ENCODE measurements at places on chromosomes 4 and X.

GRCh38 chr4:65046192-65047133, 623.8 kb downstream of the EPHA5 start:
- no peak for DNase-seq

DNA sequence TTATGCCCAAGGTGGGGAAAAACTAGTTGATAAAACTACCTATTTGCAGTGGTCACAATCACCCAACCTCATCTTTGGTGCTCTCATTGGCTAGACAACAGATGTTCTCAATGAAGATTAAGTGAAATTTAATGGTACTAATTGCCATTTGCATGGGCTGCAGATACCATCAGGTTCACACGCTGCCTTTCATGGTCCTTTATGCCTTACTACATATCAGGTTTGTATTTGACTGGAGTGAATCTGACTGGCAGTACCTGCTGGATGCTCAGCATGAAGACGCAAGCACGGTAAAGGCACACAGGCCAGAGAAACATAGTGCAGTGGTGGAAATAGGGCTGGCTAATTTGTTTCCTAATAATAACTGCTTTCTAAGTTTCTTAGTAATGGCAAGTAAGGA, 48.3 kb downstream of the DCX start:
- DNase-seq: no peak

GRCh38 chr4:51890760-51891159, 47.8 kb downstream of the DCUN1D4 start:
- no peak for DNase-seq

DNA sequence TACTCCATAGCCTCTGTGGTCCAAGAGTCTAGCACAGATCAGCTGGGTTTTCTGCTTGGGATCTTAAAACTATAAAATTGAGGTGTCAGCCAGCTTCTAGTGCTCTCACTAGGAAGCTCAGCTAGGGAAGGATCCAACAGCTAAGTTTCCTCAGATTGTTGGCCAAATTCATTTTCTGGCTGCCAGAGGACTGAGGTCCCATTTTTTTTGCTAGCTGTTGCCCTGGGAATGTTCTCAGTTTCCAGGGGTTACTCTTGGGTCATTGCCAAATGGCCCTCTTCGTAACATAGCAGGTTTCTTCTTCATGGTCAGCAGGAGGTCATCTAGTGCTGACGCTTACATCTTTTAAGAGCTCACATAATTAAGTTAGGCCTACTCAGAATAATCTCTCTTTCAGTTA, 2178.2 kb downstream of the ARAP2 start:
- no peak for DNase-seq

DNA sequence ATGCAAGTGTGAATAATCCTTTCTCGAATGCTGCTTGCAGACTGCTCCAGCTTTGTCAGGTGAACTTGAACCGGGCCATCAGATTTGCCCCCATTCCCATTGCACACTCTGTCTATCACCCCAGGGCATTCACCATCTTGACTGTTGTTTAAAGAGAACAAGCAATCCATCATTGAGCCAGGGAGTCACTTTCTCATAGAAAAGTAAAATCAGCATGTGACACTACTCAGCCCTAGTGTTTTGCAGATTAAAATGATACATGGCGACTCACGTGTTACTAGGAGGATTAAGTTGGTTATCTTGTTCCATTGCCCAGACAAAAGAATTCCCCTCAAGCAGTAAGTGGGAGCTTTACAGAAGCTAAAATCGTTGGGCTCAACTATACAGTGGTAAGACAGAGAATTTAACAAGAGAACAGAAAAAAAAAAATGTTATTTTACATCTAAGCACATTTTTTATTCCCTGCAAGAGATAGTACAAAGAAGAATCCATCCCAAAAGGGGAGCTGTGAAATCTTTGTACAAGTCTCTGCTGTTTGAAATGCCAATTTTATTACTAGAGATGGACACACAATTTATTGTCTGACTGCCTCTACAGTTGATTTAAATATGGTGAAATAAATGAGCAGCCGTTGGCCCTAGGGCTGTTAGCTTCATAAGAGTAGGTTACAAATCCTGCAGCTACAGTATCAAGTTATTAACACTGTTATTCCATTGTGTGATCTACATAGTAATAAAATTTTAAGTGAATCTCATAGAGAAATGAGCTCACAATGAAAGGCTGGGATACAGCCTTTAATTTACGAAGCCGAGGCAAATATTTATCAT, 67.5 kb downstream of the NEUROG2 start:
- DNase-seq: no peak

- DNase-seq: no peak
Measured at GRCh38 chrX:44400588-44400987, 57.1 kb upstream of the EFHC2 start.

DNA sequence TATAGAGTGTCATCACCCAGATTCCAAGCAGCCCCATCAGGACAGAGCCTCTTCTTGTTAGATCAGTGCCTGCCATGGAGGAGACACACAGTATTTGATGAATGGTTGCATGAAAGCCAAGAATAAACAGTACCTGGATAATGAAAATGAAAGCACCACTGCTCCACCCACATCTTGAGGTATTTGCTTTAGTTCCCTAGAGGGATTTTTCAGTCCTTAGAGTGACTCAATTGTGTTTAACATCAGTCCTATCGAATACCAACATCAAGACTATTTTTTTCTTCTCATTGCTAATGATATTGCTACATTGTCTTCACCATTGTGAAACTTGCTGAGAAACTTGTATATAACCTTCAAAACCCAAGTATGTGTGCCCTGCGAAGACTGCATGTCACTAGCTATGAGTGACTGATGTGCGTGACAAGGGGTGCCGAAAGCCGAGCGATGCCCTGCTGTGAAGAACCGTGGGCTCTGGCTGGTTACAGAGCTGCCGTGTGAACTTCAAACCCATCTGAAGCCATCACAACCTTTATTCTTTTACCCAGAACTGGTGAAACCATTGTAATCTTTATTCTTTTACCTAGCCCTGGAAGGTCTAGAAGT, 211.3 kb upstream of the FAT1 start:
- no peak for DNase-seq

DNA sequence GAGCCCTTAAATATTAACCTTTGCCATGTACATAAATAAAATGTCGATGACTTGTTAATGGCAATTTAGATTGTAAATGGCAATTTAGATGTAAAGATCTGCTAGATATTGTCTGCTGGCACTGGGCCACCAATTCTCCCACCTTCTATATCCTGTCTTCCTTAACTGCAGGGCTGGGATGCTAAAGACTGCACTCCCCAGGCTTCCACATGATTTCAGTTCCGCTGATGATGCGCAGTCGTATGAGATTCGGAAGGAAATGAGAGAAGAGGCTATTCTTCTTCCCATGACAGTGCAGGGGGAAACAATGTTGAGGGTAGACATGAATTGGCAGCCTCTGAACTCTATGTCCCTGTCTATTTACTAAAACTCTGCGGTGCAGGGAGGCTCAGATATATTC, 55.7 kb downstream of the PITX2 start:
- no peak for DNase-seq

DNA sequence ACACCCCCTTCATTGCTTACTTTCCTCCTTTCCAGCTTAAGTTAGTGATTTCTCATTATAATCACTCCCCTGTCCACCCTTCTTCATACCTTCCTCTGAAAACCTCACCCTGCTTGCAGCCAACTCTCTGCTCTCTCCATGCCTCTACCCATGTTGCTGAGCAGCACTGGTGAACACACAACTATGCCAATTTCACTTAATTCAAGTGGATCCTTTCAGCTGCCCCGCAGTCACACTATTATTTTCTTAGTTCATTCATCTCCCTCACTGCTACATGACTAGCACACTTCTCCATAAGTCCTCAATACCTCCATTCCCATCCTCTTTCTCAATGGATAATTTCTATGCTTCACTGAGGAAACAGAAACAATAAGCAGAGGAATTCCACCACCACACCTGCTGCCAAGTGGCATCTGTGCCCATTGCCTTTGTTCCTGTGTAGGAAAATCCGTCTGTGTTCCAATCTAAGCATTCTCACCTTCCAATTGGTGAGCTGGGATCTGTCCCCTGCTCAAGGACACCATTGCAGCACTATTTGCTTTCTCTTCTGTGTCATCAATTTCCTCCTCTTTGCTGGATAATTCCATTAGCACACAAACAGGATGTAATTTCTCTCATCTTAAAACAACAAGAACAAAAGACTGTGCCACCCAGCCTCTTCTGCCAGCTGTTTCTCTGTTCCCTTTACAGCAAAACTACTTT, 25.2 kb upstream of the PRSS48 start:
- DNase-seq: no peak

DNA sequence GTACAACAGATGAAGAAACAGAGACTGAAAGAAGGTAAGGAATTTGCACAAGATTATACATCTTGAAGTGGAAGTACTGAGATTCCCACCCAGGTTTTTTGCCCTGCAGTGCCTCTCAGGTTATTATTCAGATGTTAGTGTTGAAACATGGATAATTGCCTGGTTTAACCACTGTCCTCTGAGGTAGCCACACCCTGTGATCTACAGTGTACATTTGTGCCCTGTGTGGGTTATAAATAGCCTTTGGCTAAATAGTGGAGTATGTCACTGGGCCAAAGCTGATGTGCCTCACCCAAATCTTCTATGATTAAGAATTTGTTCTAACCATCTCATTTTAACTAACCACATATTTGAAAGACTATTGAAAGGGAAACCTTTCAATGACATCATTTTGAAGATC, 5.4 kb upstream of the ASB5 start:
- no peak for DNase-seq

GRCh38 chrX:109535578-109535977, 1.1 kb upstream of the NXT2 start:
- DNase-seq: no peak

- no peak for DNase-seq
Measured at GRCh38 chrX:48936429-48937053, 17.7 kb upstream of the PIM2 start.

GRCh38 chr4:99405433-99406115, 29.6 kb downstream of the ADH7 start:
- peak; percentile 16 for DNase-seq

GRCh38 chr4:7388627-7389026, 46.1 kb downstream of the PSAPL1 start:
- no peak for DNase-seq

DNA sequence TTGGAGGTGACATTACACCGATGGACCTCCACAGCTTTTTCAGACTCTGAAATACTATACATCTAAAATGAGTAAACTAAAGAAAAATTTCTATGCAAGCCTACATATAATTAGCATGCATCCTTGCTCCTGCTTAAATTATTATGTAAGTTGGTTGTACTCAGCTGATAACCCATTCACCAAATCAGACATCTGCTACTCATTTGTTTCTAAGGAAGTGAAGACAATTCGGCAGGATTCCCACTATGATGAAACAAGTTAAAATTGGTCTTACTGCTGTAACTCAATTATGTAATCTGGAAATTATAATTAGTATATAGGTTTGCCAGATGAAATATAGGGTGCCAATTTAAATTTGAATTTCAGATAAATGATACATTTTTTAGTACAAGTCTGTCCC, 59.5 kb upstream of the FGF13 start:
- DNase-seq: no peak

DNA sequence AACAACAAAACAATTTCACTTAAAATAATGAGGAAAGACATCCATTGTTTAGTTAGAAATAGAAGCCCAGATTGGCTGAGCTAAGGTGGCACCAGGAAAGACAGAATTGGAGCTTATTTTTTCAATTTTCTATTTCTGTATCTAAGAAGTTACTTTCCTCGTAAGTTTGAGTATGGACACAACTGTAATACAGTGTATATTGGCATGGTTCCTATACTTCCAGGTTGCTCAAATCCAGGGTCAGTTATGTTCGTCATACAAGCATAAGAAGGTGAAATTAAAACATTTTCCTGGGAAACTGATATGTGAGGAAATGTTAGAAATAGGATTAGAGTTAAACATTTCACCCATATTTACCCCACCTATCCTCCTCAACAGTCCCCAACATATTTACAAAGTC, 170.4 kb upstream of the AGA start:
- DNase-seq: no peak

DNA sequence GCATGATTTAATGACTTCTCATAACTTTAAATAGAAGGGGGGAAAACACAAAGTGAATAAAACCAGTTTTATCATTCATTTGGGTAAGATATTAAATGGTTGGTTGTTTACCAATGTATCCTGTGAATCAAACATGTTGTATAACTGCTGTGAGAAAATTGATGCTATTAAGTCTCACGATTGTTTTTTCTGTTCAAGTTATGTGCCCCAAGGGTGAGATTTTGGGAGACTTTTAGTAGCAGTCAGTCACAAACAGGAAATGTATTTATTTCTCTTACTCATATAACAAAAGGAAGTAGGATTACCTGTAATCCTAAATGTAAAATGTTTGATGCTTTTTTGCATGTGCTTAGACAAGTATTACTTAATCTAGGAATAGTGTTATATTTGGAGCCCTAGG, 39.2 kb downstream of the MTHFD2L start:
- no peak for DNase-seq

GRCh38 chrX:134626434-134626833, 31.8 kb downstream of the PLAC1 start:
- DNase-seq: no peak

DNA sequence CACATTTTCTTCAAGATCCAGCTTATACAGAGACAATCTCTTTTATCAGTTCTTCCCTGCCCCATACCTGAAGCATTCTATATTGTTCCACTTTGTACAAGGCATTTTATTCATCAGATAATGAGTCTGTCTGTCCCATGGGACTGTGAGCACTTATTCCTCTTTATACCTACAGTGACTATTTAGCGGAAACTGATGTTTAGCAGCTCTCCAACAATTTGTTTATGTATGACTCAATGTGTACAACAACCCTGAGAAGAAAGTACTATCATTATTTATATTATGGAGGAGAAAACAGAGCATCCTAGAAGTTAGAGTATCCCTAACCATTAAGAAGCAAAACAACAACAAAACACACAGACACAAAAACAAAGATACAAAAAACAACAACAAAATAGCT, 306.5 kb downstream of the PRDM5 start:
- DNase-seq: no peak

- no peak for DNase-seq
Measured at GRCh38 chrX:129980540-129981199, 1.8 kb upstream of the BCORL1 start.

DNA sequence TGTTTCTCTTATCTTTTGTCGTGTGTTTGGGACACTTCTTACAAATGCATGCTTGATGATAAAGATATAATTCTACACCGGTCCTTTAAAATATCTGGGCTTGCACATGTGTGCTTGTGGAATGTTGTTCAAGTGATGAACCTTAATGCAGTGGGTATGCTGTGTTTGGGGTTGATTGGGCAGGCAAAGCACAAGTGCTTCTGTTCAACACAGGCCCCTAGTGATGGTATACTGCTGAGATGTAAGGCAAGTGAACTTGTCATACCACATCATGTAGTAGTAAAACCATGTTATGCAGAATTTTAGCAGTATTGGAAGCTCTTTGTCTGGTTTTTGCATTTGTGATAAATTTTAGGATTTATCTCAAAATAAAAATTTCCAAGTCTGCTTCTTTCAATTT, 23.9 kb downstream of the TBC1D19 start:
- no peak for DNase-seq

DNA sequence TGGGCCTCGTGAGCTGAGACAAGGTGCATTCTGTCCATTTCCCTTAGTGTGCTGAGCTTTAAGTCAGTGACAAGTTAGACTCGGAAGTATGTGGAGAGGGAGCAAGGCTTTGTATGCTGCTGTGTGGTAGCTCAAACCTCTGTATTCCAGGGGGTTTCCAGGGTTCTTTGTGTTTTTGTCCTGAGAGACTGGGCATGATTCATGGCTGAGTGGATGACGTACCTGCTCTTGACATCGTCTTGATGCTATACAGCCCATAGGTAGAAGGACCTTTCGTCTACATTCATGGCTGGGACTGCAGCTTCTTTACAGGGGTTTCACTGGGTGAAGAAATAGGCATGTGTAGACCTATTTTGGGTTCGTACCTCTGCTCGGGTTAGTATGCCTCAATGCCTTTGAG, 162.7 kb upstream of the WDR1 start:
- no peak for DNase-seq

- no peak for DNase-seq
Measured at GRCh38 chr4:127622921-127623796, 9.6 kb upstream of the INTU start.
